ENCODE measurements at places on chromosomes 1 and 21. TPM values are rescaled to one million over a fixed set of nuclear protein-coding genes. Genes with fewer than 3 reads are reported as not detected.

DNA sequence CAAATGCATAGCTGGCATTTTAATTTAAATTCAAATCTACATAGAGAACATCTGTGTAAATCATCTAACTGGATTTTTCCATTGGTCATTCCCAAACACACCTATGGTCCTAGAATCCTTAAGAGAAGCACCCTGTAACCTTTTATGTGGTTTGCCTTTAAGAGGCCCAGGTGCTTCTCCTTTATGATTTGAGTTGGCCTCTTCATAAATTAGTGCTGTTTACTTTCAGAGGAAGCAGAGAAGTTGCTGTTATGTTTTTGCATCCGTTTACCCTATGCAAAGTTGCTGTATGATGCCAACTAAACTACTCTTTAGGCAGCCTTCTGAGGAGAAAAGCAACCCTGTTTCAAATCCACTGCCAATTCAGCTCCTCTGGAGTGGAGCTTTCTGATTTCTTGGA is 193.8 kb downstream of the HS2ST1 start:
- no peak for DNase-seq
- H3K4me1 ChIP-seq, result no peaks in the 10 kb centered on the region
- H3K27me3 ChIP-seq, result no peaks in the 10 kb centered on the region
- no peaks in the 10 kb centered on the region for H3K36me3 ChIP-seq
- H3K27ac ChIP-seq, result no peak overlapping the region
- no peak overlapping the region for H3K4me3 ChIP-seq

- no peak overlapping the region for H3K4me3 ChIP-seq
- no peak overlapping the region for H3K27ac ChIP-seq
- DNase-seq, result no peak
- no peaks in the 10 kb centered on the region for H3K36me3 ChIP-seq
- H3K27me3 ChIP-seq, result no peaks in the 10 kb centered on the region
Measured at GRCh38 chr1:161843156-161843555, 77.0 kb downstream of the ATF6 start.

- peak overlapping the region; percentile 85 for H3K27ac ChIP-seq
- no peaks in the 10 kb centered on the region for H3K36me3 ChIP-seq
- H3K4me1 ChIP-seq, result peaks cover 33% of the 10 kb centered on the region
- DNase-seq, result no peak
- H3K4me3 ChIP-seq, result peak overlapping the region; percentile 61
Measured at GRCh38 chr1:27032119-27032461, 19.4 kb upstream of the TENT5B start.

DNA sequence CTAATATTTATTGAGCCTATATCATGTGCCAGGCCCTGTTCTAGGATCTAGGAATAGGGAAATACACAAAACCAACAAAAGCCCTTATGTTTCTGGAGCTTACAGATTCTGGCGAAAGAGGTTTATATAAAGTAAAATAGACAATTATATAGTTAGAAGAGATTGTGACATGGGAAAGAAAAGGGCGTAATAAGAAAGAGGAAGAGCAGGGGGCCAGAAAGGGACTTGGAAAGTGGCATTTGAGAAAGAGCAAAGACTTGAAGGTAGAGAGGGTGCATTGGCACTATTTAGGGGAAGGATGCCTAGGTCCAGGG is 322.5 kb upstream of the FAM78B start:
- DNase-seq, result no peak
- no peak overlapping the region for H3K27ac ChIP-seq
- H3K27me3 ChIP-seq, result no peaks in the 10 kb centered on the region
- no peaks in the 10 kb centered on the region for H3K36me3 ChIP-seq

GRCh38 chr1:28421744-28422143 is 52.2 kb downstream of the PHACTR4 start:
- DNase-seq, result no peak
- H3K27ac ChIP-seq, result no peak overlapping the region
- H3K4me3 ChIP-seq, result no peak overlapping the region
- no peaks in the 10 kb centered on the region for H3K36me3 ChIP-seq

CD1E gene
- total RNA-seq, result not detected

SPATA45 gene
- not detected for total RNA-seq

DNA sequence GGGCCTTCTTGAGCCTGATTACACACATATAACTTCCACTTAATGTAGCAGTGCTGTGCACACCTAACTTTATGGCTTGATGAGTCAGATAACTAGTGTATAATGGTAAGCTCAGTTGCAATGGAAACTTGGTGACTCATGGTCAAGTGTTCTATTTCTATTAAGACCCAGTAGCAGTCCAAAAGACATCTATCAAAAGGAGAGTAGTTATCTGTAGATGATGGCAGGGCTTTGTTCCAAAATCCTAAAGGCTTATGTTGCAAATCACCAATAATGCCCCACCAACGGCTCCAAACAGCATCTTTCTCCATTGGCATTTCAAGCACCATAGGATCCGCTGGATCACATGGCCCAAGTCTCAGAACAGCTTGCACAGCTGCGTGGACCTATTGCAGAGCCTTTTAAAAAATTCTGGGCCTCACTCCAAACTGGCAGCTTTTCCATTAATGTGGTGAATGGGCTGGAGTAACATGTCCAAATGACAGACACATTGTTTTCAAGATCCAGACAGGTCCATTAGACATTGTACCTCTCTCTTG is 566.8 kb upstream of the USP24 start:
- no peaks in the 10 kb centered on the region for H3K4me1 ChIP-seq
- no peaks in the 10 kb centered on the region for H3K36me3 ChIP-seq
- DNase-seq, result no peak
- H3K27ac ChIP-seq, result no peak overlapping the region
- no peak overlapping the region for H3K4me3 ChIP-seq

DNA sequence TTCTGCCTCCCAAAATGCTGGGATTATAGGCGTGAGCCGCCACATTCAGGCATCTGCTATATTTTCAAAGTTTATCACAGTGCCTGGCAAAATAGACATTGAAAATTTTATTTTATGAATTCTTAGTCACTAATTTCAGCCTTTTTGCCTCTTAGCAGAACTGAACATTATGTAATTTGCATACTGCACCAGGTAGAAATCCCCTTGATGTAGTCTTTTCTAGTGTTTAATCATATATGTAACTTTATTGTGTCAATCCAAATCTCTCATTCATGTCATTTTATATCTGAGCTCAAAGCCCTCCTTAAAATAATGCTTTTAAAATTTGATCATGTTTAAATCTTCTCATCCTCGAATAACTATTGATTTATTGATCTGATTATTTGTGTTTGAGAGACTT is 19.2 kb downstream of the WDTC1 start:
- no peaks in the 10 kb centered on the region for H3K4me1 ChIP-seq
- H3K4me3 ChIP-seq, result no peak overlapping the region
- no peak overlapping the region for H3K27ac ChIP-seq
- no peaks in the 10 kb centered on the region for H3K27me3 ChIP-seq
- H3K36me3 ChIP-seq, result no peaks in the 10 kb centered on the region

DNA sequence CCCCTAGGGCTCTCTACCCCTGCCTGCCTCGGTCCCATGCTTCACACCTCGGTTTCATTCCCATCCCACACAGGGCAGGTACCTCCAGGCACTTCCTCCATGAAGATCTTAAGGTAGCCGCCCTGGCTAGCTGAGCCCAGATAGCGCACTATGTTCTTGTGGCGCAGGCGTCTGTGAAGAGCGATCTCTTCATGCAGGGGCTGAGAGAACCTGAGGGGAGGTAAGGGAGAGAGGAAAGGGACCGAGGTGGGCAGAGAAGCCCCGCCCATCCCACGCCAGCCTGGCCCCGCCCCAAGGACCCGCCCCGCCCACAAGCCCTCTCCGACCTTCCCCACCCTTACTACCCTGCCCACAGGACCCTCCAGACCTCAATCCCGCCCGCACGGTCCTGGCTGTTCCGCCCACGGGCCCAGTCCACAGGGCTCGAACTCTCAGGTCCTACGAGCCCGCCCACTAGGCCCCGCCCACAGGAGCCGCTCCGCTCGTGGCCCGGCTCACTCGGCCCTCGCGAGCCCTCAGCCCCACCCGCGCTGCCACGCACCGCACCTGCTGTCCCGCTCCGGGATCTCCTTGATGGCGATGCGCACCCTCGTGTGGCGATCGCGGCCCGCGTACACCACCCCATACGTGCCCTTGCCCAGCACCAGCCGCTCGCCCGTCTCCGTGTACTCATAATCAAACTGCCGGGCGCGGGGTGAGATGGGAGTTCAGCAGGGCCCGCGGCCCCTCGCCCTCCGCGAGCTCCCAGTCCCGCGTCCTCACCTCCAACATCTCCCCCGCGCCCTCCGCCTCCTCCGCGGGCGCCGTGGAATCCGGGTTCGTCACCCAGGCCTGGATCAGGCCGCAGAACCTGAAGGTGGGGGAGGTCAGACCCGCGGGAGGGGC is 6.4 kb downstream of the MAP3K6 start:
- H3K27me3 ChIP-seq, result no peaks in the 10 kb centered on the region
- DNase-seq, result no peak
- H3K27ac ChIP-seq, result no peak overlapping the region
- H3K4me1 ChIP-seq, result peaks cover 25% of the 10 kb centered on the region
- H3K4me3 ChIP-seq, result peak overlapping the region; percentile 49
- peaks cover 84% of the 10 kb centered on the region for H3K36me3 ChIP-seq

LCE6A gene
- total RNA-seq, result not detected

DNA sequence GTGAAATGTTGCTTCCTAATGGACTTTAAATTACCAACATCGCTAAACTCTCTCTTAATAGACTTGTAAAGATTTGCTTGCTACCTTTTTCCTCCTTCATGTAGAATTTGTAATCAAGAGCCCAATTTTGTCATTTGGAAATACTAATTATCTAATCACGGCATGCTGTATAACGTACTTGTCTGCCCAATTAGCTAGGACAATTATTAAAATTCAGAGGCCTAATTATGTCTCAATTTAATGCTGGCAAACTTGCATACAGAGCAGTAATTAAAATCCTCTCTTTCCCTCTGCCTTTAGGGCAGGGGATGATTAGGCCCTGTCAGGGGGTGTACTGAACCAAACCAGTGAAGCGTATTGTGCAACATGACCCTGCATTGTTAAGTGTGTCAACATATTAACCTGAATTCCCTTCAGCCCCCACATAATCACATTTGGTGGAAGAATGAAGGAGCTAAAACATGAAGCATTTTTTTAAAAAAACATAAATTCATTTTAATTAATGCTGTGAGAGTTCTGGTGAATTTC is 137.4 kb upstream of the BARHL2 start:
- no peak for DNase-seq
- no peak overlapping the region for H3K4me3 ChIP-seq
- no peaks in the 10 kb centered on the region for H3K27me3 ChIP-seq
- H3K27ac ChIP-seq, result no peak overlapping the region

DNA sequence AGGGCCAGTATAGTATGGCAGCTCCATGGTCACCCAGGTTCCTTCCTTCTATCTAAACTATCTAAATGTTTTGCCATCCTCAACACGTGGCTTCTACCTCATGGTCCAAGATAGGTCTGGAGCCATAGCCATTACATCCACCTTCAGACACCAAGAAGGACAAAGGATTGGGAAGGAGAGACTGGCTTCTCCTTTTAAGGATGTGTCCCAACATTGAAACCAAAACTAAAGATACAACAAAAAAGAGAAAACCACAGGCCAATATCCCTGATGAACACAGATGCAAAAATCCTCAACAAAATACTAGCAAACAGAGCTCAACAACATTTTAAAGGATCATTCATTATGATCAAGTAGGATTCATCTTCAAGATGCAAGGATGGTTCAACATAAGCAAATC is 24.8 kb downstream of the HSD11B1 start:
- H3K4me3 ChIP-seq, result no peak overlapping the region
- no peaks in the 10 kb centered on the region for H3K4me1 ChIP-seq
- H3K36me3 ChIP-seq, result no peaks in the 10 kb centered on the region

DNA sequence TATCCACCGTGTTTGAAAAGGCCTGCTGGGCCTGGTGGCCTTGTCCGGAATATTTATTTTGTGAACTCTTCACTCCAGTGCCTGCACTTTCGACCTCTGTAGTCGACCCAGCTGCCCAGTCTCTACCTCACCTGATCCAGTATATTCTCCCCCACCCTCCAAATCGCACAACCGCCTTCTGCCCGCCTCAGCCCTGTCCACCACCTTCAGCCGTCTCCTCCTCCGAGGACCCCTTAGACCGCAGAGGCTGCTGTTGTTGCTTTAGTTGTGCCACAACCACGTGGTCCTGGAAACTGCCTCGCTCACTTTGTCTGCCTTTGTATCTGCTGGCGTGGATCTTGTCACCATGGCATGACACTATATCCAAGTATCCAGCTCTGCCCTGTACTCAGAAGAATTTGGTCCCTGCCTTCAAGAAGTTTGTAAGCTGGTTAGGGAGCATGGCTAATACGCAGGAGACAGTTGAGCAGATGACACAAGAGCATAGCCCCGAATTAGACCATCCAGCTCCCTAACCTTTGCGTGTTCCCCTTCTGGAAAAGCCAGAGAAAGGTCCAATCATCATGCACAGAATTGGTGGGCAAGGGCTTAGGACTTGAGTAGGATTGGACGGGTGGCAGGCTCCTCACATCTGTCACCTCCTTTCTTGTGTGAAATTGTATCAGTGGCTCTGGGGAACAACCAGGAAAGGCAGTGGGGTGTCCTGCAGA is 1.5 kb downstream of the PHGDH start:
- no peaks in the 10 kb centered on the region for H3K27me3 ChIP-seq
- peak overlapping the region; percentile 80 for H3K27ac ChIP-seq
- H3K36me3 ChIP-seq, result no peaks in the 10 kb centered on the region
- H3K4me1 ChIP-seq, result peaks cover 40% of the 10 kb centered on the region

- no peaks in the 10 kb centered on the region for H3K36me3 ChIP-seq
- H3K27me3 ChIP-seq, result no peaks in the 10 kb centered on the region
- H3K4me1 ChIP-seq, result no peaks in the 10 kb centered on the region
Measured at GRCh38 chr1:159066108-159066507, 10.5 kb downstream of the AIM2 start.

GRCh38 chr1:178919581-178919980 is 48.7 kb upstream of the ANGPTL1 start:
- H3K27me3 ChIP-seq, result no peaks in the 10 kb centered on the region
- no peak overlapping the region for H3K27ac ChIP-seq
- no peak for DNase-seq
- no peaks in the 10 kb centered on the region for H3K4me1 ChIP-seq
- H3K36me3 ChIP-seq, result no peaks in the 10 kb centered on the region

ITLN1 gene
- total RNA-seq, result 0.56 TPM

RRP1B gene
- 31.5 TPM for total RNA-seq

DNA sequence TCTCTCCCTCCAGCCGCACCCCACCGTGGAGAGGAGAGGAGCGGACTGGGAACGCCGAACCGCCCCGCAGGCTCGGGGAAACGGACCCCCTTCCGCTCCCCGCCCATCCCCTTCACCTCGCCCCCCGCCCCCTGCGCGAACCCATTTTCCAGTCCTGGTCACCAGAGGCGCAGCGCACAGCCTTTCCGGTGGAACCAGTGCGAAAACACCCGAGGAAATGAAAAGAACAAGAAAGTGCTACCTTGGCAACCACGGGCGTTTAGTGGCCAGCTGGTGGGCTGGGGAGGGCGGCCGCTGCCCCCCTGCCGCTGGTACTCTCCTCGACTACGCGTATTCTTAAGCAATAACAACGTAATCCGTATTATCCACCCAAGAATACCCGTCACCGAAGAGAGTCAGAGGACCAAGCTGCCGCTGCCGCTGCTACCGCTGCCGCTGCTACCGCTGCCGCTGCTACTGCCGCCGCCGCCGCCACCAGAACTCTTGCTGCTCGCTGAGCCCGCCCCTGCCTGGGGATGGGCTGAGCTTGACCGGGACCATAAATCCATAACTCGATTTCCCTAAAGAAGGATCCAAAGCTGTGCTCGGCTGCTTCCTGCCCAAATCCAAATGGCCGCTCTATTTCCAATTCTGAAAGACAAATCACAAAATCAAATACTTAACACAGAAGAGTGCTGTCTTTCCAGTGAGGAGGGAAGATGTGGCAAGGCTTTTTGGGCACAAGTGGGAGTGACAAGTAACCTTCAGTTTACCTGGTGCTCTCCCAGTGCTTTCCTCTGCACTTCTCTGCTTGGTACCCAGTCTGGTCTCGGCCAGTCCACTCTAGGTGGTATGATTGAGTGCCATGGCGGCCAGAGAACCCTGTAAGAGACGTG is 125.2 kb upstream of the DPYD start:
- H3K4me3 ChIP-seq, result peak overlapping the region; percentile 69
- no peak overlapping the region for H3K27ac ChIP-seq
- peaks cover 15% of the 10 kb centered on the region for H3K4me1 ChIP-seq
- H3K27me3 ChIP-seq, result no peaks in the 10 kb centered on the region

ACKR1 gene
- 123 TPM for total RNA-seq

PRAMEF9 gene
- total RNA-seq, result not detected

Measured in thoracic aorta (tissue), 2 donors.